RPMI8226 (cell line): ENCODE measurements at places on chromosomes 4 and X.

- no peak for DNase-seq
Observed at GRCh38 chr4:146271466-146271865, 57.1 kb downstream of the REELD1 start.

DNA sequence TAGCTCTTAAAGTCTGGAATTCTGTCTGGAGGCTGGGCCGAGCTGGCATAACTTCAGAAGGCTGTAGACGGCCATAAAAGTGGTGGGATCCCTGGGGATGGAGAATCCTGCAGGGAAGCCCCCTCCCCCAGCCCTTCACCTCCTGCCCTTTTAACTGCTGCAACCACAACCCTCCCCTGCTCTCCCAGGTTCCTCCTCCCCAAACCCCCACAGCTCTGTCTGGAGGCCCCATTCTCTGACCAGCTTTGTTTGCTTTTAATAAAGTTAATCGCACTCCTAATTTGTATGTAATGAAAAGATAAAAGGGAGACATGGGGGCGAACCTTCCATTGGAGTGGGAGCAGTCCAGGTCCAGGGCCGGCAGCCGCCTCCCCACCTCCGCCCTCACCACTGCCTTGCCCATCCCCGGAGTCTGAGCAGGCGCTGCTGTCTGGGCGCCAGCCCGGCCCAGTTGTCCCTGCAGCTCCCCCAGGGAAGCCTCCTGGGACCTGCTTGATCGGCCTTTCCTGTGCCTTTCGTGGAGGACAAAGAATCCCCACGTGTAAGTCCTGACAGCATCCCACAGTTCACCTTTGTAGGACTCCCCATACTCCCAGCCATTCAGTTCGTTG lies 84.3 kb downstream of the PJA1 start:
- DNase-seq = no peak

DNA sequence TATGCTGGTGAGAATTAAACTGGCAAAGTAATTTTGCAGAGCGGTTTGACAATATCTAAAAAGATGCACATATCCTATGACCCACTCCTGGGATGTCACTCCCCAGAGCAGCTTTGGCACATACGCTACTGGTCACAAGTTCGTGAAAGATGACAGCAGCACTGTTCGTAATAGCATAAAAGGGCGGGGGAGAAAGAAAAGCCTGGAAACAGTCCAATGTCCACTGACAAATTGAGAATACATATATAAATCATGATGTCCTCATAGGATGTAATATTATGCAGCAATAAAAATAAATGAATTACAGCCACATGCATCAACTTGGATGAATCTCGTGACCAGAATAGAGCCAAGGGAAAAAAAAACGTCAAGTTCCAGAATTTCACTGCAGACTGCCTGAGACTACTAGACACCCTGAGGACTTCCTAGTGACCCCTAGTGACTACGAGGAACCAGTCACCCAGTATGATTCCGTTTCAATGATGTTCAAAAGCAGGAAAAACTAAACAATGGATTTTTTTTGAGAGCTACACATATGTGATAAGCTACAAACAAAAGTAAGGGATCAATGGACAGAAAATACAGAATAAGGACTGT lies 1.8 kb downstream of the PCSK1N start:
- peak; percentile 8 for DNase-seq

DNA sequence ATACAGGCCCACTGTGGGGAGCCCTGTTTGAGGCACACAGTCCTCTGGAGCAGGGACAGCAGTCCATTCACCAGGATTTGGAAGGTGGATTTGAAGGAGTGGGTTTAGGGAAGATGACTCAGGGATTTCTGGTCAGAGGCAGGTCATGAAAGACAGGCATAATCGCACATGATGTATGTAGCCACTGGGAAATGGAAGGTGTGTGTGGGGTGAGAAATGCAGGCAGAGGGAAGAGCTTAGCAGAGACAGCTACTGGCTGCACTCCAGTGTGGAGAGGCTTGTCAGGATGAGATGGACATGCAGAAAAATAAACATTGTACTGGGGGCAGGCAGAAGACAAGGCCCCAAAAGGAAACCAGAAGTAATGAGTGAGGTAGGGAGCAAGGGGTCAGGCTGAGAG lies 85.2 kb upstream of the STS start:
- no peak for DNase-seq

DNA sequence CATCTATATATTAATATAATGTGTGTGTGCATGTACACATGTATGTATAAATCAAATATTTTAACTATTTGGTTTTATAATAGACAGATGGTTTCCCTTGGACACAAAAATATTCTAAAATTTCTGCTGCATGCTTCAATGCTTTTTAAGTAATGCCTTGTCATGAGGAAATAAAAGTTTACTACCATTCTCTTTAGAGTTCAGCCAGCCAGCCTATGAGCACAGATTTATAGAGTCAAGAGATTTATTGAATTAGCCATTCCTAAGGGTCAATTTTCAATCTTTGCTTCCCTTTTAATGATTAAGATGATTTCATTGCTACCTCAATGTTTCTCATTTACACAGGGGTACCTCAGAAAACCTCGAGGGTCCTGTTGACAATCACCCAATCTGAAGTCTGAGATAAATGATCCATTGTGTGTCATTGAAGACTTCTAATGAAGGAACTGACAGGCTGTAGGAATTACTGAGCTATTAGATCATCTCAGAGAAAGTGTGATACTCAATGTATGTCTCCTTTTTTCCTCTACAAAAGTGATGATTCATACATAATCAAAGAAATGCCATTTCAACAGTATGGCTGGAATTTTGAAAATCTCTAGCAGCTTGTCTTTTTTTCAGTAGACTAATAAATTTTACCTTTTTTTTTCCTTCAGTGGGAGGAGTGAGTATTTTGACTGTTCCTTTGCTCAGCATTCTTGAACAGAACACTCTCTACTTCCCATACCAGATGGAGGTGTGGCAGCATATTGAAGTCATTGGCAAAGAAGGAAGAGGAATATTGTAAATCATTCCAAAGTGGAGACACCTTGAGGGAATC lies 222.6 kb upstream of the PCDH18 start:
- no peak for DNase-seq

DNA sequence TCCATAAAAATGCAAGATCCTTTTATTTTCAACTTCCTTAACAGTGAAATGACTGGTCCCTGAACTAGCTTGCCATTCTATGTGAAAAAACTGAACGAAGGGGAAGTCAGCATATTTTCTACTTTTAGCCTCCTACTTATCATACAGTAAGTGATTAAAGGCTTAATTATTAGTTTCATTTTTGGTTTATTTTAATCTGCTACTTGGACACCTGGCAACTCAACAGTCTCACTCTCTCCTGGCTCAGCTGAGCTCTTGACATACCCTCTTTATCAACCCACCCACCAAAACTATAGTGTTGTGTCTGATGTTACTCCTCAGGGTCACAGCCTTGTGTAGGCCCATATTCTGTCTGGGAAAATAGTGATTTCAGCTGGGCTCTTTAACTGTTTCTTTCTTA lies 86.2 kb upstream of the CPXCR1 start:
- DNase-seq = no peak

- DNase-seq = no peak
Observed at GRCh38 chrX:47862680-47863079, 26.0 kb downstream of the ZNF81 start.

GRCh38 chr4:137909529-137910309 lies 332.4 kb downstream of the SLC7A11 start:
- DNase-seq = no peak

- DNase-seq = no peak
Observed at GRCh38 chr4:68272380-68272779, 26.9 kb upstream of the TMPRSS11B start.

GRCh38 chr4:37719021-37719420 lies 32.8 kb upstream of the RELL1 start:
- DNase-seq = no peak

GRCh38 chrX:41352329-41352838 lies 18.4 kb downstream of the DDX3X start:
- DNase-seq = peak; percentile 17
